ENCODE measurements at places on chromosomes 7 and 10.
A peak's percentile ranks its signal among the peaks of the same experiment; 100 is the strongest.

DNA sequence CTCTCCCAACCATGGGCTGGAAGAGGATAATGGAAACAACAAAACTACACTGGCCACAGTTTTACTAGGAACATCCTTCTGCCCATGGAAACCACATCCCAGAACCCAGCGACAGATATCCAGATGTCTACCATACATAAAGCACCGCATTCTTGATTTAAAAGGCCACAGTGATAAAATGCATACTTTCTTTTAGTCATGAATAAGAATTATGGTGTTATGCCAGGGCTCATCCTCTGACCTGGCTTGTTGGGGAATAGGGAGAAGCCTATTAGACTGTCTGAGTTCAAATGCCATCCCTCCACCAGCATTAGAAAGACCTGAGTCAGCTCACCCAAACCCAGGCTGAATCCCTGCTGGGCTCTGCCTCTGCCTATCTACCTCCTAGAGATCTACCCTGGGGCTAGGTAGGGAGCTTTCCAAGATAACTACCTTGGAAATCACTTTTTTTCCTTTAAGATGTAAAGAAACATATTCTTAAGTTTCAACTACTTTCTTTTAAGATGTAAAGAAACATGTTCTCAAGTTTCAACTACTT lies 5.2 kb downstream of the ABCA13 start:
- no peak for DNase-seq

DNA sequence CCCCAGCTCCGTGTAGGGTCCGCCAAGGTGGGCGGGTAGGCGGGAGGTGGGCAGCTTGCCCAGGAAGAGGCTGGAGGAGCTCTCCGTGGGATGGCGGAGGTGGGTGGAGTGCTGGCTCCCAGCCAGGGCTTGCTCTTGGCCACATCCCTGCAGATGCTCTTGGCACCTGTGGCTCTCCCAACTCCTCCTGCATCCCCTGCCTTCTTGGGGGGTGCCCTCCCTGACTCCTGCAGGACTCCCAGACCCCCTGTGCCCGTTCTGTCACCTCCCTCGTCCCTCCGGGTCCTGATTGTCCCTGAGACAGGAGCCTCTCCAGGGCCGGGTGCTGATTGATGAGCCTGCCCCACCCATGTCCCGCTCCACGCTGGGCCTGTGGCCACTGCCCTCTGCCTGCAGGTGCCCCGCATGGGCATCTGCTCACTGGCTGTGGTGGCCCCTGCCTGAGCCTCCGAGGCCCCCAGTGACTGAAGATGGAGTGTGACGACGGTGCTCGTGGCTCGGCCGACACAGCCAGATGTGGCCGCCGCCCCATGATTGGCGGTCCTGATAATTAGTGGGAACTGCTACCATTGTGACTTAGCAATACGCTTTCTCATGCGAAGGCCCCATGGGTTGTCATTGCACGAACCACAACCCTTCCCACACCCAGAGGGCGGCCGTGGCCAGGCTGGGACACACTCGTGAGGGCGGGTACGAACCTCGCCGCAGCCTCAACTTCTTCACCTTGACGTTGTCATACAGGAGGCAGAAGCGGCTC lies 23.6 kb downstream of the CFAP46 start:
- DNase-seq, result no peak

DNA sequence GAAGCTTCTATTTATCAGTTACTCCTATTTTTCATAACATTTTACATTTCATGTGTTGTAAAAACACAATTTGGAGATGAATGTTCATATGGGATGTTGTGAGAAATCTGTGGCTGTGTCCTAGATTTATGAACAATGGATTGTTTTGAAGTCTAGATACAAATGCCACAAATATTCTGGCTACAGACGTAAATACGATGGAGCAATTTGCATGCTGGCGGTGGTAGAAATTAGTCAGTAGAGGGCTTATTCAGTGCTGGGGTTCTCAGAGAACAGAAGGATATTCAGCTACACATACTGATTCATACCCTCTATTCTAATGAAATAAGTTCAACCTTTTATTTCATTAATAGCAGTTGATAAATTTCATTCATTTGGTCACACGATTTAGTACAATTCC lies 48.8 kb downstream of the PLPP4 start:
- DNase-seq, result no peak

DNA sequence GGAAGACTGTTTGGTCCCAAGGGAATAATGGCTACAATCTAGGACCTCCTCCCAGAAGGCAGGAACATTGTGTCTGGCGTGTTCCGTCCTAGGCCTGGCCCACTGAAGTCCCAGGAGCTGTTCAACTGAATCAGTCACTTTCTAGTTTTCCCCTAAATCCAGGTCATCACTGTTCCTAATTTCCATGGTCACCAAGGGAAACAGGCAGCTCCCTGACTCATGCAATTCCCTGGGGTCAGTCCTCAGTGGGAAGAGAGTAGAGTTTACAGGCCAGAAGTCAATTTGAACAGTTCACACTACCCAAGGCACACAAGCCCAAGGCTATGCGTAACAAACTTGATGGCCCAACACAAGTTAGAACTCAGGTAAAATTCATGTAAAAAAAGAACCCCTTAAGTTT lies 44.0 kb downstream of the CREB3L2 start:
- DNase-seq, result no peak

GRCh38 chr7:71982851-71983250 lies 429.3 kb downstream of the CALN1 start:
- no peak for DNase-seq

GRCh38 chr7:135536150-135536549 lies 21.6 kb upstream of the NUP205 start:
- DNase-seq, result no peak

GRCh38 chr7:51060536-51060935 lies 256.1 kb downstream of the COBL start:
- no peak for DNase-seq

DNA sequence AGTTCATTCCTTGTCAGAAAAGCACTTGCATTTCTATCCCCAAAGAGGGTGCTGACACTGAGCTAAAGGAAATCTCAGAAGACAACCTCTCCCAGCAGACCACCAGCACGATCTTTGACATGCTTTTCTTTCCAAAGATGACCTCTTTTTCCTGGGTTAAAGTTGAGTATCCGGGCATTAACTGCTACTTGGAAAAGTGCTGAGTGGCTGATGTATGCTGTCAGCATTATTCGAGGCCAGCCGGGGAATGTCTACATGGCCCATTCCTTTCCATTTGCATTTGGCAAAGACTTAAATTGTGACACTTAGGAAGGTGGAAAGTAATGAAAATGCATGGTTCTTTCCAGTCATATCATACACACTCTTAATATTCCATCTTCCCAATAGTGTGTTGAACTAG lies 90.6 kb upstream of the SKAP2 start:
- no peak for DNase-seq

DNA sequence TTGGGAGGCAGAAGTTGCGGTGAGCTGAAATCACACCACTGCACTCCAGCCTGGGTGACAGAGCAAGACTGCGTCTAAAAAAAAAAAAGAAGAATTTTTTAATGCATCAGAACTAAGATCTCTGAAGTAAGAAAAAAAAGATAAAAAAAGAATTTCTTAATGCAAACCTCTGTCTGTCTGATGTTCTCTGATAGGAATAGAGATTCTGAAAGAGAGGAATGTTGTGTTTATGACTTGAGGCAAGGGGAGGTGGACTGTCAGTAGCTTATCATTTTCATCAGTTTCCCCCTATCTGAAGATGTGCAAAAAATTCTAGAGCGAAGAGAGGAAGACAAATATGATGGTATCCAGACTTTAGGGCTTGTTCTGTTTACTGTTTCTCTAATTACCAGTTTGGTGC lies 121.5 kb downstream of the SEC23IP start:
- no peak for DNase-seq

- no peak for DNase-seq
These were observed 14.6 kb downstream of the GBX1 start for GRCh38 chr7:151152643-151153513.

- no peak for DNase-seq
These were observed 681 bp upstream of the SPOCK2 start for GRCh38 chr10:72088889-72089575.

DNA sequence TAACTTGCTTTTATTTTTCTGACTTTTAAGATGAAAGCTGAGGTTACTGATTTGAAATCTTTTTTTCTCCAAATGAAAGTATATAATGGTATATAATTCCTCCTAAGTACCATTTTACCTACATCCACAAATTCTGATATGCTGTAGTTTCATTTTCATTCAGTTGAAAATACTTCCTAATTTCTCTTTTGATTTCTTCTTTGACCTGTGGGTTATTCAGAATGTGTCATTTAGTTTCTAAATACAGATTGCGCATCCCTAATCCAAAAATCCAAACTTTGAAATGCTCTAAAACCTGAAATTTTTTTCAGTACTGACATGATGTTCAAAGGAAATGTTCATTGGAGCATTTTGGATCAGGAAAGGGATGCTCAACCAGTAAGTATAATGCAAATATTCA lies 168.7 kb downstream of the CELF2 start:
- no peak for DNase-seq

DNA sequence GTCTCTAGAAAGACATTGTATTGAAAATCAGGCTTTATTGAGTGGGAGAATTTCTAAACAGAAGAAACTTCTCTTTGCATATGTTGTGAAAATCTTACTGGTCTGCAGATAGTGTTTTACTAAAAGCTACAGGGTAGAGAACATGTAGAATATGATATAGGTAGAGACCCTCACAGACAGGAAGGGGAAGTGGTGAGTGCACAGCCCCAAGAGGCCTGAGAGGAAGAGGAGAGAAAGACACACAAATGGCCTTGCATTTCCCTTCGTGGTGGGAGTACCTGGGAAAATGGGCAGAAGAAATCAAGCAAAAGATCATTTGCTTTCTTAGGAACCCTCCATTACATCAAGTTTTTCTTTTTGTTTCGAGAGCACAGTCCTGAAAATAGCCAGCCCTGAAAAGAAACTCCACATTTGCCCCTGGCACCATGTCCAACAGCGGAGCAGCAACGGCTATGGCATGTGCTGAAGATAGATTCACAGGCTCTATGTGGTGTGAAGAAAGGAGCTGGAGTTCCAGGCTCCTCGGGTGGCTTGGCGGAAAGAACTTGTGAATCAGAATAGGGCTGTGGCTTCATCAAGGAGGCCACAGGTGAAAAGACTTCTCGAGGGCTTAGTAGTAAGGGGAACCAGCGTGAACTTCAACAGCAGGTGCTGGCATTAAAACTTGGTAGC lies 143.5 kb downstream of the CALCR start:
- no peak for DNase-seq

DNA sequence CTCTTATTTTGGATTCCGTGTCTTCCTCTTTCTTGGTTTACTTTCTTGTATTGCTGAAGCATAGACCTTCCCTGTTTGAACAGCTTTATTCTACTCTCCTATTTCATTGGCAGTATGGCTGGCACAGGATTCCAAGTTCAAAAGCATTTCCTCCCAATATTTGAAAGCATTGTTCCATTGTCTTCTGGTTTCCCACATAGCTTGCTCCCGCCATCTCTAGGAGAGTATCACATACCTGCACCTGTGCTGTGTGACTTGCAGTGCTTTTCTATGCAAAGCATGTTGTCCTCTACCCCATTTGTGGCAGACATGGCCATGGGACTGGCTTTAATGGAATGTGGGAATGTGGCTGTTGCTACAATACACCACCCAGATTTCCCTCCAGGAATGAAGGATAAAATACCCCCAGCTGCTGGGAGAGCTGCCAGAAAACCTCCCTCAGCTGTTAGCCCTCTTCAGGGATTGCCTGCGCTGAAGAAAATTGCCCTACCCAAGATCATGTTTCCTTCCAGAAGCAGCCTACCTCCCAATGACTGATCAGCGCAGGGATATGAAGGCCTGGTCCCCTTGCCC lies 6.9 kb upstream of the MYOF start:
- no peak for DNase-seq

GRCh38 chr7:103447073-103447960 lies 1.3 kb upstream of the SLC26A5 start:
- peak; percentile 1 for DNase-seq

DNA sequence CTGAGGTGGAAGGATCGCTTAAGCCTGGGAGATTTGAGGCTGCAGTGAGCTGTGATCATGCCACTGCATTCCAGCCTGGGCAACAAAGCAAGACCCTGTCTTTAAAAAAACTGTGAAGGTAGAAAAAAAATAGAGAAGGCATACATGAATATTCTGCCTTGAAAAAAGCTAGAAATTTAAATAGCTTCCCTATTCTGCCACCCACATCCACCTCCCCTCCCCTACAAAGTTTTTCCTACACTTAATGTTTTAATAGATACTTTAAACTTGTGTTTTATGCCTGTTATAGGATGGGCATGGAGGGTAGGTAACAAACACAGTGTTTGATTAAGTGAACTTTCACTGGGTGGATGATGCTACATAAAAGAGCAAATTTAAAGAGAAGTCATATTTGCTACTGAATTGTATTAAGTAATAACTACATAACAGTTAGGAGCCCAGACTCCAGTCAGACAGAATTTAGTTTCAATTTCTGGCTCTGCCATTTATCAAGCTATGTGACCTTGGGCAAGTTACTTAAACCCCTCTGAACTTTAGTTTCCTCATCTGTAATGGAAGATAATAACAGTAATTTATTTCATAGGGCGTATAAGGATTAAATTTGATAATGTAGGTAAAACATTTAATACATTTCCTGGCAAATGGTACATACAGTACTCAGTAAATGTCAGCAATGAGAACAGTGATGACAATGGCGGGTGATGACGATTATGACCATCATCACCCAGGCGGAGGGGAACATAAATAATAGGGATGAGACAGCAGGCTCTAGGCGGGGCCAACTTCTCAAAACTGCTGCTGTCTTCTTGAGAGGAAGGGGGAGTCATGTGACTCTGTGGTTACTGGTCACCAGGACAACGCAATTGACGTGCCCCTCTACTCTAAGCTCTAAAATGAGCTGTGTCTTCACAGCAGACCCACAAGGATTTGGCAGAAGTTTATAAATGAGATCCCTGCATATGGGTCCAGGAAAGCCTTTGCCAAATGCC lies 15.8 kb downstream of the DNMBP start:
- no peak for DNase-seq
